ENCODE measurements at places on chromosomes 3 and 15. TPM values are rescaled to one million over a fixed set of nuclear protein-coding genes. Genes with fewer than 3 reads are reported as not detected.

- H3K4me1 ChIP-seq, result peaks cover 17% of the 10 kb centered on the region
- no peaks in the 10 kb centered on the region for H3K36me3 ChIP-seq
Measured at GRCh38 chr15:73723191-73723590, 30.0 kb downstream of the INSYN1 start.

- H3K36me3 ChIP-seq, result no peaks in the 10 kb centered on the region
- DNase-seq, result no peak
- H3K27me3 ChIP-seq, result no peaks in the 10 kb centered on the region
- H3K4me1 ChIP-seq, result peaks cover 25% of the 10 kb centered on the region
- no peak overlapping the region for H3K4me3 ChIP-seq
Measured at GRCh38 chr3:66437341-66437929, 63.4 kb downstream of the LRIG1 start.

GRCh38 chr3:12686096-12686495 is 22.2 kb upstream of the RAF1 start:
- peaks cover 2% of the 10 kb centered on the region for H3K27me3 ChIP-seq
- H3K36me3 ChIP-seq, result no peaks in the 10 kb centered on the region
- no peak overlapping the region for H3K4me3 ChIP-seq

DNA sequence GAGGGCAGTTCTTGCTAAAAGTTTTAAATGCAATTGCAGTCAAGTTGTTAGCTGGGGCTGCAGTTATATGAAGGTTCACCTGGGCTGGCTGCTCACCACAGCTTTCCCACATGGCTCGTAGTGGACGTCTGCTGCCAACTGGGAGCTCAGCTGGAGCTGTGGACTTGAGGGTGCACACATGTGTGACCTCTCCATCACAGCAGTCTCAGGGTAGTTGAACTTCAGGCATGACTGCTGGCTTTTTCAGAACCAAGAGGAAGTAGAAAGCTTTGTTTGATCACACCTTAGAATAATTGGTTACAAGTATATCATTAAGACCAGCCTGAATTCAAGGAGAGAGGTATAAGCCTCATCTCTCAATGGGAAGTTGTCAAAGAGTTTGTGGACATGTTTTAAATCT is 74.1 kb downstream of the CHL1 start:
- no peak overlapping the region for H3K4me3 ChIP-seq
- peaks cover 15% of the 10 kb centered on the region for H3K36me3 ChIP-seq
- H3K27ac ChIP-seq, result no peak overlapping the region
- H3K27me3 ChIP-seq, result no peaks in the 10 kb centered on the region
- H3K4me1 ChIP-seq, result no peaks in the 10 kb centered on the region
- no peak for DNase-seq

- H3K4me1 ChIP-seq, result peaks cover 45% of the 10 kb centered on the region
- H3K27me3 ChIP-seq, result no peaks in the 10 kb centered on the region
- H3K4me3 ChIP-seq, result peak overlapping the region; percentile 29
- DNase-seq, result no peak
Measured at GRCh38 chr15:36960179-36960946, 140.0 kb downstream of the MEIS2 start.

DNA sequence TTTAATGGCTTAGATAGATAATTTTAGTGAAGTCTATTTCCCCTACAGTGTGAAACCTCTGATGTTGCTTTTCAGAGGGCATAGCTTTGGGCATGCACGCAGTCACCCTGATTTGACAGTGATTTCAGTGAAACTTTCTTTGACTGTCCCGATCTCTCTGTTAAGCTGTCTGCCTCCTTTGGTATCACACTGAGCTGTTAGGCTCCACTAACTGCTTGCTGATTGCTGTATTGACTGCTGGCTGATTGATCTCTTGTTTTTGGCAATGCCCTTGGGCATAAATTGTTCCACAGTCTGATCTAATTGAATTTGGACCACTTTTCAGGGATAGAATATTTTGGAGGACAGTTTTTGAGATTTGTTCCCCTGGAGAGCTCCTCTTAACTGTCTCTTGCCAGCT is 68.5 kb upstream of the CCDC54 start:
- no peak overlapping the region for H3K27ac ChIP-seq
- no peak for DNase-seq
- H3K27me3 ChIP-seq, result peaks cover 12% of the 10 kb centered on the region
- H3K36me3 ChIP-seq, result no peaks in the 10 kb centered on the region
- H3K4me3 ChIP-seq, result no peak overlapping the region
- no peaks in the 10 kb centered on the region for H3K4me1 ChIP-seq

DNA sequence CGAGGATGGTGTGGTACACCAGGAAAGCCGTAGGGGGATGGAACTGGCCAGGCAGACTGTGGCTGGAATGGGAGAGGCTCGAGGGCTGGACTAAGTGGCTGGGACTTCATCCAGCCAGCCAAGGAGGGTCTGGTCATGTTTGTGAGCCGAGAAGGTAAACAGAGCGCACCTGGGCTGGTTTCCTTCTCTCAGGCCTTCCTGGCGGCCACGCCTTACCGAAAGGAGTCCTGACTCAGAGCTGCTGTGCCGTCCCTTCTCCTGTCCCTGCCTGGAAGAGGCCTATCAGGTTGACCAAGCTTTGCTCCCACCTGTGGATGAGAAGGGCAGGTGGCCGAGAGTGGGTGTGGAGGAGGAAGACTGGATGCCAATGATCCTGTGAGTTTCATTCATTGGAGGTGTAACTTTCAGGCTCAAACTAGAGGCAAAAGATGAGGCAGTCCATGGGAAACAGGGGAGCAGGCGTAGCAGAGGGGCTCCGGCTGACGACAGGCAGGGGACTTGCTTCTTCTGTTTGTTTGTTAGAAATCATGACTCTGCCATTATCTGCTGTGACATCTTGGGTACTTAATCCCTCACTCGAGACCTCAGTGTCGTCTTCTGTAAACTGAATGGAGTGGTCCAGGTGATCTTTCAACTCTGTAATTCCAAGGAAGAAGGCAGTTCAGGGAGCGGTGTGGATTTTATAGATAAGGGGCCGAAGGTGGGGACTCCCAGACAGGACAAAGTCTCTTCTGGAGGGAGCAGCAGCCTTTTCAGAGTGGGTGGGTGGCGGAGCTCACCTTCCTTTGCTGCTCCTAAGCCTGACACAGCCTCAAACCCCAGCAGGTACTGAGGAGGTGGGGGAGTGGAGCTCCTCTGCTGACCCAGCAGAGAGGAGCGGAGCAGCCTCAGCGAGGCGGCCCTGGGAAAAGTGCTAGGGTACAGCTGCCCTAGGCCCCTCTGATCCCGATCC is 71.8 kb upstream of the GATM start:
- peaks cover 9% of the 10 kb centered on the region for H3K36me3 ChIP-seq
- peaks cover 43% of the 10 kb centered on the region for H3K4me1 ChIP-seq
- no peak overlapping the region for H3K27ac ChIP-seq
- H3K27me3 ChIP-seq, result peaks cover 6% of the 10 kb centered on the region

Gene ARHGEF3
- 5.9 TPM for total RNA-seq
